GM03348 (cell line): ENCODE measurements at places on chromosomes 7 and 10.

DNA sequence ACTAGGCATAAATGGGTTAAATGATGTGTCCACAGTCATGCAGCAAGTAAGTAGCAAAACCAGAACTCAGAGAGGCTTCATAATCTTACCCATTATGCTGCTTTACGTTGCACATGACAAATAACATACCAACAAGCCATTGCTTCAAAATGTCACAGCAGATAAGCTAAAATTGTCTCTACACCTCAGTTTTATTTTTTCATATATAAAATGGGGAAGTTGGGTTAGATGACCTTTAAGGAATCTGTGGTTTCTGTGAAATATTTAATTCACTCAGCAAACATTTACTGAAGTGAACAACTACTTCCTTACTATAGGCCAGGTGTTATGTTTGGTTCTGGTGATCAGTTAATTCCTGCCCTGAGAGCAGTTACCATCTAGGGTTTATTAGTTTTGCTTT lies 2.2 kb upstream of the ASCC1 start:
- no peak for DNase-seq

DNA sequence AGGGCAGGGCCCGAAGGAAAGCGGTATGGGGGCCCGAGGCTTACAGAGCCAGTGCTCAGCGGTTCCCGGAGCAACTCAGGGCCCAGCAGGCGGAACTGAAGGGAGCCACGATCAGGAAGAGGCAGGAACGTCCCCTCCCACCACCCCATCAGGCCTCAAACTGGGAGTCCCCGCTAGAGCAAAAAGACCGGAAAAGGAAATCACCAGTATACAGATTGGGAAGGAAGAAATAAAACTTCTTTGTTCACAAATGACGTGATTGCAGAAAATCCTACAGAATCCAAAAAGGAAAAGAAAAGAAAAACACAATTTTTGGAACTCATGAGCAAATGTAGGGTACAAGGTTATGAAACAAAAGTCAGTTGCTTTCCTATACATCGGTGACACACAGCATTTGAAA lies 21.6 kb upstream of the ZFAND2A start:
- DNase-seq: no peak

DNA sequence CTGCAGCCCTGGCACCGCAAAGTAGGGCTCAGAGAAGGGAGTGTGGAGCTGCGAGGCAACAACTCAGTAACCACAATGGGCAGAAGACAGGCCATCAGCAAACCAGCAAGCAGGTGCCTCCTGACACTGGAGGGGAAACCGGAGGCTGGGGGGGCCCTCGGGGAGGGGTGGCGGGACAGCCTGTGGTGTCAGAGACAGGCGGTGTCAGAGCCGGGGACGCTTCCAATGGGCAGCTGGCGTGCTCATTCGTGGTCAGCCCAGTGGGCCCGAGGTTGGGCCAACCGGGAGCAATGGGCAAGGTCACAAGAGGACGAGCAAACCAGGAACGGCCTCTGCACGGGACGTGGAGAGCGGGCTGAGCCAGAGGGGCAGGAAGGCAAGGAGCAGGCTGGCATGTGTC lies 158.1 kb downstream of the MAD1L1 start:
- DNase-seq: no peak

GRCh38 chr10:52308251-52309031 lies 5.6 kb upstream of the DKK1 start:
- DNase-seq: peak; percentile 90

- DNase-seq: no peak
Observed at GRCh38 chr7:155811560-155811894, 736 bp downstream of the SHH start.

DNA sequence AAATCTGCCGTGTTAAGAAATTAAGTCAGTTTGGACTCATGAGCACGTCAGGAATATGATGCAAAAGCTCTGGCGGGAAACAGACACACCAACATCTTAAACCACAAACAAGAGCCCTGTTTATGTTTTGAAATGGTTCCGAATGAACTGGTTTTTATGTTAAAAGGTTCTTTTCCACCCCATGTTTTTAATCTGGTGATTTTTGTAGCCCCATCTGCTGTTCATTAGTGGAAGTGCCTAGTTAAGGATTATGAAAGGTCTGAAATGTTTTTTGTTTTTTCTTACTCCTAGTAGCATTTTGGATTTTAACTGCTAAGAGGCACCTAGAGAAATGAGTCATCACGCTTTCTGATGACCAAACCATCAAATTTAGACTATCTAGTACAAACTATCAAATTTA lies 404.1 kb upstream of the MKI67 start:
- DNase-seq: no peak

GRCh38 chr7:151524331-151524730 lies 4.6 kb upstream of the RHEB start:
- DNase-seq: no peak

- DNase-seq: peak; percentile 20
Observed at GRCh38 chr10:115844591-115844990, 428.4 kb downstream of the GFRA1 start.

DNA sequence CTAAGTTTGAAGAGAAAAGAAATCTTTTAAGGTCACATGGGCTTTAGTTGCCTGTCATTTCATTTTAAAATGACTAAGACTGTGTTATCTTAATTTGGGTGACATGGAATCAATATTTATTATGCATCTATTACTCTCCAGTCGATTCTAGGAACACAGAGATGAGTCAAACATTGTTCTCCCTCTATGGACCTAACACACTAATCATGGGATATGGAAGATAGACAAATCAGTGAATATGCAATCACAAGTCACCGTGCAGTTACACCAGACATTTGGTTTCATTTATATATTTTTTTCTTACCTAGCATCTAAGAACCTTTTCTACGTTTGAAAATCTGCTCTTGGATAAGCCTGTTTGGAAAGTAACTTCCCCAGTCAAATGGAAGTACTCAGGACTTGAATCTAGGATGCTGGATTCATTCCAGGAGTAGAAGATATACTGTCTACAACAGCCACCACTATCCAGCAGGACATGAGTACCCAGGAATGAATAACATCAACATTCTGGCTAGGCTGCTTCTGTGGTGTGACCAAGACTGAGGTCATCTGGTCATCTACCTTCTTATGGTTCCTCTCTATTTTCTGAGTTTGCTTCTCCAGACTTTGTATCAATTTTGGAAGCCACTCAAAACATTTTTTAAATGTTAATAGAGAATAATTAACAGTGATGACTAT lies 902.9 kb upstream of the LRRN3 start:
- DNase-seq: no peak

DNA sequence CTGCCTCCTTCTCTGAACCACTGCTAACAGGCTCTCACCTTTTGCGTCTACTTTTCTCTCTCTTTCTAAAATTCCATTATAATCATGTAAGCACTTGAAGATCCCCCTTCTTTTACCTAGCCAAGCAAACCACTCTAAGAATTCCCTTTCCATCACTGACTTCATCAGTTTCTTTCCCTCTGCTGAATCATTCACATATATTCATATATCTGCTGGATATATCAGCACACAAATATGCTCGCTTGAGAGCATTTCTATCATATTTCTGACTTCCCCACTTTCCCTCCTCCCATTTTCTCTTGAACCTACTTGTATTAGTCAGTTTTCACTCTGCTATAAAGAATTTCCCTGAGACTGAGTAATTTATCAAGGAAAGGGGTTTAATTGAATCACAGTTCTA lies 84.2 kb upstream of the LRRN3 start:
- peak; percentile 11 for DNase-seq

GRCh38 chr7:28903730-28904577 lies 54.2 kb downstream of the TRIL start:
- DNase-seq: no peak
